Foreskin keratinocyte (primary cell): ENCODE measurements at places on chromosomes 5 and 9. TPM values are rescaled to one million over a fixed set of nuclear protein-coding genes. Genes with fewer than 3 reads are reported as not detected.

MOB3B gene
- 27.7 and 35.0 TPM in 2 replicates for total RNA-seq

LRRC70 gene
- 0.31 and 0.39 TPM in 2 replicates for total RNA-seq

TUSC1 gene
- total RNA-seq: 10.6 and 12.0 TPM in 2 replicates

KIAA0825 gene
- total RNA-seq: 1.1 and 1.2 TPM in 2 replicates

LTC4S gene
- total RNA-seq: 0.60 and 0.71 TPM in 2 replicates

PCDHGA9 gene
- 0.21 and 0.68 TPM in 2 replicates for total RNA-seq

MEIKIN gene
- total RNA-seq: not detected in 2 replicates

ATG10 gene
- total RNA-seq: 4.7 and 5.6 TPM in 2 replicates

OR1J2 gene
- total RNA-seq: not detected in 2 replicates

ENC1 gene
- 46.5 and 52.3 TPM in 2 replicates for total RNA-seq

WHRN gene
- total RNA-seq: 2.8 and 3.4 TPM in 2 replicates

SKIC3 gene
- total RNA-seq: 63.5 and 66.3 TPM in 2 replicates

SPINK4 gene
- total RNA-seq: not detected in 2 replicates

CARD6 gene
- total RNA-seq: 5.7 and 6.4 TPM in 2 replicates

NXNL2 gene
- not detected in 2 replicates for total RNA-seq

ENTREP1 gene
- total RNA-seq: 0.25 and 0.37 TPM in 2 replicates

TRIM36 gene
- 1.8 and 2.4 TPM in 2 replicates for total RNA-seq

MYORG gene
- 6.5 and 7.7 TPM in 2 replicates for total RNA-seq

GFRA3 gene
- not detected in 2 replicates for total RNA-seq

GALNT12 gene
- 0.34 and 0.81 TPM in 2 replicates for total RNA-seq

DBH gene
- total RNA-seq: not detected in 2 replicates

SERF1A gene
- total RNA-seq: 1.8 and 2.8 TPM in 2 replicates

WDR38 gene
- total RNA-seq: not detected in 2 replicates

ARID3C gene
- total RNA-seq: 0.07 and 0.17 TPM in 2 replicates

TMEM171 gene
- 8.0 and 9.8 TPM in 2 replicates for total RNA-seq

PRDM9 gene
- total RNA-seq: not detected in 2 replicates
